ENCODE measurements at places on chromosomes 6 and 20.

- no peak for DNase-seq
Measured at GRCh38 chr20:59730722-59731121, 126.4 kb downstream of the PHACTR3 start.

- DNase-seq = no peak
Measured at GRCh38 chr6:34696189-34696738, 303 bp downstream of the ILRUN start.

DNA sequence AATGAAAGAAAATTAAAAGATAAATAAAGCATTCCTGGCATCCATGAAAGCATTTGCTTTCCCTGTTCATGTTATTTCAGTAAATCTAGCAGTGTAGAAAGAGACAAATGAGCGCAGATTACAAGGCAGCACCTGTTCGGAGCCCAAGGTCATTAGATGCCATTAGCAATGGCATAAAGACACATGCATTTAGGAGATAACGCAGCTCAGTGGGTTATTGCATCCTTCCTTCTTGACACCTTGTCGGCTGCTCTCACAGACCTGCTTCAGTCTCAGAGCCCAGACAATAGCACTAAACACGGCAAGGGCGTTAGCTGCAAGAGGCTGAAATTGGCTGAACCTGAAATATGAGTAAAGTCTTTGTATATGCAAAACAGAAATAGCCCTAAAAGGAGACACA is 140.3 kb downstream of the ATXN1 start:
- DNase-seq = no peak

GRCh38 chr20:32282461-32282860 is 5.0 kb downstream of the KIF3B start:
- no peak for DNase-seq

DNA sequence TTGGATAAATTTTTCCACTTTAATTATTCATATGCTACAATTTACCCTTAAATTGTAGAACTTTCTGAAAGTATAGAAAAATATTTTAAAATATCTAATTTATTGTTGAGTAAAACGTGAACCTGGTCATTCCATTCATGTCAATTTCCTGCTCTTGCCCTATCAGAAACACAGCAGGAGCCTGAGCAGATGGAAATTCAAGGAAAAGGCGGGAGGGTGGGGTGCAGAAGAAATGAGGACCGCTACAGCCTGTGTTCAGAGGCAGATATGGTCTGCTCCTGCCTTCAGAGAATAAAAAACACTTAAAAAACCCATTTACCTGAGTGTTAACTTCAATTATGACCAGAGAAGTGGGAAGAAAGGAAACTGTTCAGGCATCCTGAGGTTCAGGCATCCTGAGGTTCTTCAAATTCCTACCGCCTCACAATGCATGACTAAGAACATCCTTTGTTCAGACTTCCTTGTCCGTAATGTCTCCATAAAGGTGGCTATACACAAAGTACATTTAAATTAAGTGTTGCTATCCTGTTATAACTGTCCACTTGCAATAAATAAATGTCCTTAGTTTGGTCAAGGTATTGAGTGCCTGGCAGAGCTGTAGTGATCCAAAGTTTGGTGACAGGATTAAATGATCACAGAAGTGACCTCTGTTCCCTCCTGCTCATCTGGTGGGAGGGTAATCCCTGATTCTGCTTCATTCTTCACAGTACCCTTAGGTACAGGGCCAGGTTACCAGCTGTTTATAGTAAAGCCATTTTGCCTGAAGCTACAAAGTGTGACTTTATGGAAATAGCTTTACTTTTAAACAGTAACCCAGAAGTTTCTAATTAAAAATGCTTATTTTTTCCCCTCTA is 109.1 kb downstream of the MAN1A1 start:
- no peak for DNase-seq
